Dorsolateral prefrontal cortex (tissue), 122 donors: ENCODE measurements at places on chromosomes 7 and 10.
A peak's percentile ranks its signal among the peaks of the same experiment; 100 is the strongest.

- DNase-seq: no peak
These were observed 36.6 kb upstream of the SRGN start for GRCh38 chr10:69051303-69051702.

DNA sequence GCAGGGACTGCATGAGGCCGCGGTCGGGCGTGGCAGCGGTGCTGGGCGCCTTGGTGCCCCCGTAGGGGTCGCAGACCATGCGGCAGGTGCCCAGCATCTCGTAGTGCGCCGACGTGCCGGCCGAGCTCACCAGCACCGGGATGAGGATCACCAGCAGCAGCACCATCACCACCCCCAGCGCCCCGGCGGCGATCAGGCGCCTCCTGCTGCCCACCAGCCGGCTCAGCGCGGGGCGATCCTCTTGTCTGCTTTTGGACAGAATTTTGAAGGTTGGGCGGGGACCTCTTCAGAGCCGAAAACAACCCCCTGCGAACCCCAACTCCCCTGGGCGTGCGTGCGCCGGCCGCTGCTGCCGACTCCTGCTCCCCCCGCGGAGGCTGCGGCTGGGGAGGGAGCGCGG, 779 bp downstream of the C1QL3 start:
- no peak for DNase-seq

- no peak for DNase-seq
These were observed 71.5 kb downstream of the CDK1 start for GRCh38 chr10:60849740-60850139.

DNA sequence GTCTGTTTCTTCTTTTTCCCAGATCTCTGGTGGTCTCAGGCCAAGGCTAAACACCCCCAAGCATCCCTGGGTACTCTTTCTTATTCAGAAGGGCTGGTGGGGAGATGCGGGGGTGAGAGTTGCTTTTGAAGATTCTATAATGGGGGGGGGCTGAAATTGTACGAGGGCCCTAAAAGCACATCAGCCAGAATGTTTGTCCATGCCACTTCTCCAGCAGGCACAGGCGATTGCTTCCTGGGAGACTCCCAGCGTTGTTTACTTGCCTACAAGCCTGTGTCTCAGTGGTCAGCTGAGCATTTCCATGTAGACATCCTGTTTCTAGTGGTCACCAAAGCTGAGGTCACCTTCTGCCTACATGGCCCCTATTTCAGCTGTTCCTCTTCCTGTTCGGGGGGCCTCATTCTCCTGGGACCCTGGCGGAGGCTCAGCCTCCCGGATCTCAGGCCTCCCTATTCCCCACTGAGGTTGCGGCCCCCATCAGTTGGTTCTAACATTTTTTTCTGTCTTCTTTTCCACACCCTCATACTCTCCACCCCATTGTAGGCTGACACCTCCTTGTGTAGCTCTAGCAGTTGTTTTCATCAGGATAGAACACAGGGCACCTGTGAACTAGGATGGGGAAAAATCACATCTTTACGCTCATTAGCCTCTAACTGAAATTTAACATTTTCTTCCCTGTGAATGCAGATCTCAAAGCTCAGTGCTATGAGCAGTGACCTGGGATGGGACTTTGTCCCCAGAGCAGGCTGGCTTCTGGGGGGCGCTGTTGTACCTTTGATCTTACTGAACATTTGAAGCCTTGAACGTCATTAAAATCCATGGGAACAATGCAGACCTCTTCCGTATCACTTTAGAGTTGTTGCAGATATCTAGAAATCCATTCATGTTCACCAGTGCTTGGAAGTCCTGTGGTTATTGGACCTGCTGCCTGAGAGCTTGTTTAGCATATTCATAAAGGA, 286.5 kb downstream of the GLRX3 start:
- DNase-seq: no peak

GRCh38 chr10:11586170-11586569, 25.3 kb downstream of the USP6NL start:
- no peak for DNase-seq

- peak; percentile 59 for DNase-seq
These were observed 85.5 kb downstream of the PRTFDC1 start for GRCh38 chr10:24866604-24867583.

GRCh38 chr10:45513551-45513950, 139.5 kb downstream of the ALOX5 start:
- DNase-seq: no peak

DNA sequence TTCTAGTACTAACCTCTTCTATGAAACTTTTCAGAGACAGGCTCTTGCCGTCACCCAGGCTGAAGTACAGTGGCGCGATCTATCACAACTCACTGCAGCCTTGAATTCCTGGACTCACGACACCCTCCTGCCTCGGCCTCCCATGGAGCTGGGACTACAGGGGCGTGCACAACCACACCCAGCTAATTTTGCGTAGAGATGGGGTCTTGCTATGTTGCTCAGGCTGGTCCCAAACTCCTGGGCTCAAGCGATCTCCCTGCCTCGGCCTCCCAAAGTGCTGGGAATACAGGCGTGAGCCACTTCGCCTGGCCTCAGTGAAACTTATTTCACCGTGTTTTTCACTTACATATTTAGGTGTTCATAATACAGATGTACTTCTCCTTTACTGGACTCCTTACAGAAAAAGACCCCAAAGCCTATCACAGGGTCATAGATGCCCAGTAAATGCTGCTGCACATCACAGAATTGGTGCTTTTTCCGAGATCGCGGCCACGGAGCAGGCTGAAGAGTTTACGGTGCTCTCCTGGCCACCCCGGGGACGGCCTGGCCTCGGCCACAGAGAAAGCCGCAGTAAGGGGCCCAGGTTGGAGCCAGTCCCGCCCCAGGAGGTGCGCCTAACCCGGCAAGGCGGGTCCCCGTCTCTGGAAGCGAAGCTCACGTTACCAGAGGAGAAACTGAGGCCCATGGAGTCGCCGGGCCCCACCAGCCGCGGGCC, 595 bp downstream of the TBL2 start:
- no peak for DNase-seq

- DNase-seq: no peak
These were observed 218.5 kb upstream of the MKLN1 start for GRCh38 chr7:131109011-131109758.

- DNase-seq: no peak
These were observed 6.9 kb downstream of the ITPRIP start for GRCh38 chr10:104331208-104331838.

- DNase-seq: no peak
These were observed 34.7 kb upstream of the FXYD4 start for GRCh38 chr10:43336641-43337318.

- no peak for DNase-seq
These were observed 148.2 kb downstream of the GFRA1 start for GRCh38 chr10:116124777-116125176.

- DNase-seq: no peak
These were observed 12.2 kb downstream of the PDZD8 start for GRCh38 chr10:117363028-117363427.

- no peak for DNase-seq
These were observed 168.7 kb upstream of the ZNF32 start for GRCh38 chr10:43817368-43817767.

GRCh38 chr7:25812086-25812850, 339.7 kb upstream of the NFE2L3 start:
- no peak for DNase-seq

- DNase-seq: no peak
These were observed 95.4 kb downstream of the HIPK2 start for GRCh38 chr7:139682136-139683013.

DNA sequence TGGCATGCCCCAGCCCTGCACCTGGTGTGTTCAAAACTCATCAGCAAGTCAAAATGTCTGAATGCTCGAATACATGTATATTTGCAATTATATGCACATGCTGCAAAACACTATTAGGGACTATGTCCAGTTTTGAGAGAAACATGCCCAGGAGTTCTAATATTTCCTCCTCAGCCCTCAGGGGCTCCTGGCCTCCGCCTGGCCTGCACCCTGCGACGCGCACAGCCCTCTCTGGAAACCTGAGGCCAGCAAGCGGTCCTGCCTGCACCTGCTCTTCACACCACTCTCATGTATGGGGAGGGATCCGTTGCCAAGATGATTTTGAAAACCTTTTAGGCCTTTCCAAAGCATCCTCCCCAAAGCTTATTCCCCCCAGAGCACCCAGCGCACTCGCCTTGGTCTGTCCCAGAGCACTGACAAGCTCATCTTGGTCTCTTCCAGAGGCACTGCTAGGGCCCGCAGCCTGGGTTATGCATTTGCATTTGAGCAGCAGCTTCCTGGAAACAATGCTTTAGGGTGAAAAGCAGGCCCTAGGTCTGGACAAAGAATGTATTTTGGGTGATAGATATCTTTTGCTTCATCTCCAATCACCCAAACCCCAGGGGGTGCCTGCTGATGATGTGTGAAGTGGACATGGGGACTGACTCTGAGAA, 22.6 kb upstream of the CNPY1 start:
- DNase-seq: no peak

DNA sequence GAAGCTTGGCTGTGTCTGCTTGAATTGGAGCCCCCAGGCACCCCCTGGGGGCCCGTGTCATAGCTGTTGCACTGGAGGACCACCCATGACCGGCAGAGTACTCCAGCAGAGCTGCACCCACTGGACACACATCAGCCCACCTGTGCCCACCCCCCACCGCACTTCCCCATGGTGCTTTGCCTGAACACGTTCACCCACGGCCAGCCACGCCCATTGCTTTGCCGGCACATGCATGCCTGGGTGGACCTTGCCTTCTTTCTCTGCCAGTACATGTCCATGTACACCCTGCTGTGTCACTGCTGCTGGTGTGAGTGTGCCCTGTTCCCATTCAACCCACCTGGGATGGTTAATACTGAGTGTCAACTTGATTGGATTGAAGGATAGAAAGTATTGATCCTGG, 88.7 kb downstream of the SAMD9 start:
- DNase-seq: no peak

DNA sequence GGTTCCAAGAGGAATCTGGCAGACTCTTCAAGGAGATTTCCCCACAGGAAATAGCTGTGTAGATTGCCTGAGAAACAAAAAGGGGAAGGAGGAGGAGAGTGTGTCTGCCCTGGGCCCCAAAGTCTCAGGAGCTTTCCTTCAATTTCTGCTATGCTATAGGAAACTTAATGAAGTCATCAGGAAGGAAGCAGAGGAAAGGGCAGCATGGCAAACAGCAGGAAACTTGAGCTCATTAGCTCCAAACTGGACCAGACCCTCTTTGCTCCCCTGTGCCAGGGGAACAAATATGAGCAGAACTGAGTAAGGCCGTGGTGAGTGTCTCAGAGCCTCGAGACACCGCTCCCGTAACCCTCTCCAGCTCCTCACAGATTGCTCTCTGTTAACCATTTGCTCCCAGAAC, 4.8 kb upstream of the KCNIP2 start:
- no peak for DNase-seq

DNA sequence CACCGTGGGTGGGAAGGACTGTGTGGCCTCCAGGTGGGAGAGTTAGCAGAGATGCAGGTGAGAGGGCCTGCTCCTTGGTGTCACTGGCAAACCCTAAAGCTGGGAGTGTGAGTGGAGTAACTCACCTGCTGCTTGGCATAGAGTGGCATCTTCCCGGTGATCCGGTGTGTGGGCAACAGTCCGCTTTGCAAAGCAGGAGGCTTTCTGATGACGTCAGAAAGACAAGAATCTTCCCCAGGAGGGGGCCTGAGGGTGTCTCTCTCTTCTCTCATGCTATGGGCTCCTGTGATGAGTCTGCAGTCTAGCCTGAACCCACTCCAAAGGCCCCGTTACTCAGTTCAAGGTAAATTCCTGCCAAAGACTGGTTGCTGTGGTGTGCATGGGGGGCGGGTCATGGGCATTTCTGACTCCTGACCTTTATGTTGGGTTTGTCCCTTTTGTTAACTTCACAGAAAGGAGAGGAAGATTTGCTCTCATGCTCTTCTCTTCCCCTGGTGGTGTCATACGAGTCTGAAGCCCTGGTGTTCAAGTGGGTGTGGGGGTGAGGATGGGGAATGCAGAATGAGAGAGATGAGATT, 187.9 kb downstream of the GATA3 start:
- no peak for DNase-seq

DNA sequence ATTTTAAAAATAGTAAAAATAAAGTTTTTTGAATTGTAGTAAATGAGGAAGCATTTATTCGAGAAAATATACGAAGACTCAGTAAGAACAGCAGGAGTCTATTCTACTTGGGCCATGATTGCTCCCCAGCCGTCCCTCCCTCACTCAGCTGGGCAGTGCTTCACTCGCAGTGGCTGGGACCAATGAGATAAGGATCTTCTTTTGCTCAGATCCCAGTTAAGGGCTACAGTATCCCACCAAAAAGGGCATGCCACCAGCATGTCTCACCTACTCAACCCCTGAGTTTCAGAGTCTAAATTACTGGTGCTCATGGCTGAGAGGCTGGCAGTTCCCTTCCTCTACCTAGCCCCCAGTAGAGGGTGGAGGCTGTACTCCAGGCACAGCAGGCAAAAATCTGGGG, 455.7 kb upstream of the PFKP start:
- DNase-seq: no peak

- DNase-seq: no peak
These were observed 407.7 kb downstream of the SH2D4B start for GRCh38 chr10:80945264-80945880.

GRCh38 chr10:102262744-102263370, 17.5 kb downstream of the GBF1 start:
- DNase-seq: no peak
